Fibroblast of skin of scalp (primary cell): ENCODE measurements at places on chromosomes 12 and 14.

DNA sequence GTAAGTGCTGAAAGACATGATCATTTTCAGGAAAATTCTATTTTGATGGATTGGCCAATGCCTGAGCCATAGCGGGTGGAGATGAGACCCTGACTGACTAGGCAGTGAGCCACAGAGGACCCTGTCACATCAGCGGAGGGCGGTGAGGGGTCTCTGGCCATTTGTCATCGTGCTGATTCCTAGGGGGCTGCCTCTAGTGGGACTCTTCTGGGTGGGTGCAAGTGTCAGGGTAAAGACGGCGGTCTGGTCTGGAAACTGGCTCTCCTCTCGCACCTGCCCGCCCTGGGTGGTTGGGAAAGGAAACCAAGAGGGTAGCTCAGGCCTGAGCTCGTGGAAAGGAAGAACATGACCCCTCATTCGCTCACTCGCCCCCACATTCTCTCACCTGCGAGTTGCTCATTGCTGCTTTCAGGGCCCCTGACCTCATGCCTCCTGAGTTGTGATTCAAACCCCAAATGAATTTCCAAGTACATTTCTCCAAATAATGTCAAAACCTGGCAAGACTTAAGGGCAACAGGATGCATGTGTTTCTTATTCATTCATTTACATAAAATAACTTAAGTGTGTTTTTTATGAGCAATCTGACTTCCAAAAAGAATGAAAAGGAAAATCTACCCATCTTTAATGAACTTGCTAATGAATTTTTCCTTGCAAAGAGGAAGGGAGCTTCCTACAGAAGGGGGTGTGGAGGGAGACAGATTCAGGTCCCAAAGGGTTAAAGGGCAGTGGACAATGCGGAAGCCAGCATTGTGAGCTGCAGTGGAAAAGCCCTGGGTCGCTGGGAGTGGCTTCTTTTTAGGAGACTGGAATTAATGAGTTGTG, 12.8 kb downstream of the MEG3 start:
- no peak for DNase-seq

- DNase-seq = no peak
Observed at GRCh38 chr12:48613321-48613720, 43.5 kb upstream of the LALBA start.

DNA sequence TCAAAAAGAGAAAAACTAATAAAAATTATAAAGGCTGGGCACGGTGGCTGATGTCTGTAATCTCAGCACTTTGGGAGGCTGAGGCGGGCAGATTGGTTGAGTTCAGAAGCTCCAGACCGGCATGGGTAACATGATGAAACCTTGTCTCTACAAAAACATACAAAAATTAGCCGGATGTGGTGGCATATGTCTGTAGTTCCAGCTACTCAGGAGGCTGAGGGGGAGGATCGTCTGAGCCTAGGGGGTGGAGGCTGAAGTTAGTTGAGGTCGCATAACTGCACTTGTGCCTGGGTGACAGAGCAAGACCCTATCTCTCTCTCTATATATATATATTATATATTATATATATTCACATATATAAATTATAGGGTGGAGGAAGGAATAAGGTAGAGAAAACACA, 32.5 kb upstream of the ANO2 start:
- DNase-seq = no peak

DNA sequence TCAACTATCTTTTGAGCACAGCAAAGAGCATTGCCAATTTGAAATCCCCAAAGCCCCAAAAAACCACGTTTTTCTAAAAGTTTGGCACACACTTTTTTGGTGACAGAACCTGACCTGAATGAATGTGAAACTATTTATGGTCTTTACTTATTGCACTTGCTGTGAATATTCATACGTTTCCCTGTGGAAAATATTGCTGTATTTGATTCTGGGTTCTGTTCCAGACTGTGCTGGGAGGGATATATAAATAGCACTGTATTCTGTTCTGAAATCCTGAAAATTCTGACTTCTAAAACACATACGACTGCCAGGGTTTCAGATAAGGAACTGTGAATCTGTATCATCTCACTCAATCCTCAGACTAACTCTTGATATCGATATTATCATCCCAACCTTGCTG, 35.1 kb downstream of the NR1H4 start:
- no peak for DNase-seq

DNA sequence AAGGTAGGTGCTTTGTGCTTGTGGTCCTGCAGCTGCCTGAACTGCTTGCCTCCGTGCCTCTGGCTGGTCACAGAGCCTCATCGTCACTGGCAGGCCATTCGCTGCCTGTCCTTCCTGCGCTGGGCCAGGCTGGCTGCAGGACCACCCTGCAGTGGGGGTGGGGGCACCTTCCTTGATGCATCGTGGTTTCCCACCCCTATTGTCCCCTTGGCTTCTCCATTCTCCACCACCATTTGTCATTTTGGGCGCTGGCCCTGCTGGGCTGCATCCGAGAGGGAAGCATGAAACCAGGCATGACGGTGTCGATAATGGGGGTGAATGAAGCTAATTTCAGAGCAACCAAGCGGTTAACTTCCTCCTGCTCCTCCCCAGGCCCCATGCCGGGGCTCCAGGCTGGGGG, 127.7 kb downstream of the NRXN3 start:
- DNase-seq = no peak

DNA sequence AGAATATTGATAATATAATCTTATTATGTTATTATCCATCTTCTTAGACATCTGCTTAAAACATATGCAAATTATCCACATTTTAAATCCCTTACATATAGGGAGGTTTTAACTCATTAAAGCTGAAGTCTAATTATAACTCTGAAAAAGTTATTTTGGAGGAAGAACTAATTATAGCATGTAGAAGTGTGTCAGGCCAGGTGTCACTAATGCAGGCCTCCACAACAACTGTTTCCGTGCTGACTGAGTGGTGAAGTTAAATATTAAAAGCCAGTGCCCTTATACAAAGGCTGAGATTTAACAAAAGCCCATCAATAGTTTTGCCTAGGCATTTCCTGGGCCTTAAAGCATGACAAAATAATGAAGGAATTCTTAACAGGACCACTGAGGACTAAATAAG, 157.4 kb downstream of the LRRK2 start:
- no peak for DNase-seq

DNA sequence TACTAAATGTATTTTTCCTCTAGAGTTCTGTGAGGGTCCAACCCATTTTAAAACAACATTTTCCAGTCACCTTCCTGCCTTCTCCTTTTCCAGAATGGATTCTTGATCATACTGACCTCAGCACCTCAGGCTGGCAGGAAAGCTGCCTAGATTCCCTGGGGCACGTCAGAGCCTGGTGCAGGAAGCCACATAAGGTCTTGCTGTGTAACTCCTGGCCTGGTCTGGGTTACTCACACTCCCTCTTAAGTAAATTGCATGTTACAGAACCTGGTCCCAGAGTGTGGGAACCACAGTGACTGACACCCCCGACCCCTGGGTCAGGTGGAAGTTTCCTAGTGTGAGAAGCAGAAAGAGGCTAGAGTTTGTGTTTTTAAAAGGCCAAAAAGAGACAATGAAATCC, 209.8 kb downstream of the SPTSSA start:
- DNase-seq = no peak

DNA sequence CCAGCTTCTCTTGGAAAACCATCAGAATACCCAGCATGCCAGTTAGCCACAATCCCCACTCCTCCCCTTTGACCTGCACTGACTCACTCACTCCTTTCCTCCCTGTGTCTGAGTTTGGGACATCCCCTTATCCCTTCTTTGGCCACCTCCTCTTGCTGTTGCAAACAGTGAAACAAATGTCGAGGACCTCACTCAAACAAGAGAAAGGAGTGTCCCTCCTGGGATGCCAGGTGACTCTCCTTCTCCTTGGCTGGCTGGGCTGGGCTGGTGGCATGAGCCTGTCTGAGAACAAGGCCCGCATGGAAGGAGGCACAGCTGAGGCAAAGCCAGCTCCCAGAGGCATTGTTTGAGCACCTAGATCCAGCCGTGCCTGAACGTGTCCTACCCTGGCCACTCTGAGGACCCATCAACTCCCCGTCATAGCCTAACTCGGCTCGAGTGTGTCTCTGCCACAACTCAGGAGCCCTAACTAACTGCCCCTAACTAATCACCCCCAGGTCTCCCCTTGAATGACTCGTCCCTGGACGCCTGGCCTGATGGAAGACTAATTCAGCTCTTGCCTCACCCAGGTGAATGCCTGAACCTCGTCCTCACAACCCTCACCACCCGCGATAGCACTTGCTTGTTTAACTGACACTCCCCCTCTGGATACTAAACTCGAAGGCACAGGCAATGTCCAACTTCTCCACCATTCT, 43.0 kb downstream of the NCOR2 start:
- peak; percentile 87 for DNase-seq

DNA sequence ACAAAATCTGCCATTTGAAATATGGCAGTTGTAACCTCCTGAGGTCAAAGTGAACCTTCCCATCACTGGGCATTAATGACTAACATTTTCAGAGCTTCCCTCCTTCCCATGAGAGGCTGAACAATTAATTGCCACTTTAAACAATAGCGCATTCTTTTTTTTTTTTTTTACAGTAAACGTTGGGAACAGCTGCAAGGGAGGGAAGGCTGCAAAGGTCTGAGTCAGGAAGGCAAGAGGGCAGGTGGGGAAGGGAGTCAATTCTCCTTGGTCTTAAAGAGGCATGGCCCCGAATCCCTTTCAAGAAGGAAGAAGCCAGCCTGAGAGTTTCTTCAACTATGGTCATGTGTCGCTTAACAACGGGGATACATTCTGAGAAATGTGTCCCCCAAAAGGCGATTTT, 41.0 kb upstream of the PLEKHG3 start:
- no peak for DNase-seq

GRCh38 chr14:85358136-85358785, 171.7 kb upstream of the FLRT2 start:
- no peak for DNase-seq

- no peak for DNase-seq
Observed at GRCh38 chr12:105331805-105332251, 1.3 kb downstream of the C12orf75 start.

GRCh38 chr12:70660620-70661219, 23.5 kb upstream of the PTPRB start:
- DNase-seq = peak; percentile 64

- no peak for DNase-seq
Observed at GRCh38 chr14:73771848-73772638, 57.9 kb upstream of the PNMA1 start.

GRCh38 chr12:28237423-28237822, 47.2 kb downstream of the CCDC91 start:
- peak; percentile 14 for DNase-seq

DNA sequence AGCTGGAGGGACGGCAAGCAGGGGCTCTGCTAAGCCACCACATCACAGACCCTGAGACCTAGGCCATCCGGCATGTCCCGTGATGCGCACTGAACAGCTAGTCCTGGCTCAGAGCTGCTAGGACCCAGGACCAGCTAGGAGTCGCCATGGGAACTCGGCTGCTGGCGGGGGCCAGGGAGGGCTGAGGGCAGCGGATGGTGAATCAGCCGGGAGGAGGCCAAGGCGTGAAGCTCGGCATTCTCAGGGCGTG, 5.1 kb downstream of the AHNAK2 start:
- peak; percentile 97 for DNase-seq

DNA sequence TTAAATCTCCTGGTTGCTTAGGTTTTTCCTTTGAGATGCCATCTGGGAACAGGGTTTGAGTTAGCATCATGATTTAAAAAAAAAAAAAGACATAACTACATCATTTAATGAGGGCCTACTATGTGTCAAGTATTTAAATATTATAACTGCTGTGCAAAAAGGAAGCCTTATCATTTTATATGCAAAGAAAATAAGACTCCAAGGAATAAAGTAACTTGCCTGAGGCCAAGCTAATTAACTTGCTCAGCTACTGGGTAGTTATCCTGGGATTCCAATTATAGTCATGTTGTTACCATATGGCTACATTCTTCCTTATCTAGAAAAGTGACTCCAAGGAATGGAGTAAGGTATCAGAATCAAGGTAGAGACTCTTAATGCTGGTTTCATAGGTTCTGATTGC, 123.5 kb downstream of the SLC41A2 start:
- DNase-seq = no peak

DNA sequence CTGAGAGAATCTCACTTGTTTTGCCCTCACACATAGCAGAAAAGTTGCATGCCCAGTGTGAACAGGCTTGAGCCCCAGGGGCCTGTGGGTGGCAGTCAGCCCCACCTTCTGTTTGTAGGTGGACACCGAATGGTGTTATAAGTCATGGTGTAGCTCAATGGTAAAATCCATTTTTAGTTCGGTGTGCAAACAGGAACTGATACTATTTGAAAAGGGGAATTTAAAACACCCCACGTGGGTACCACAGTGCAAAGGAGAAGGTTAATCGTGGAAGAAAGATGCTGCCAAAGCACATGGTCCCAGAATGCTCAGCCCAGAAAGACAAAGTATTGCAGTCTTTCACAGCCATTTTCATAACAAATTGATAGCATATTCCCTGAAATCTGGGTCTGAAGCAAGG, 71.8 kb upstream of the GZMB start:
- no peak for DNase-seq

- DNase-seq = peak; percentile 51
Observed at GRCh38 chr12:26823390-26823789, 9.6 kb downstream of the ITPR2 start.

DNA sequence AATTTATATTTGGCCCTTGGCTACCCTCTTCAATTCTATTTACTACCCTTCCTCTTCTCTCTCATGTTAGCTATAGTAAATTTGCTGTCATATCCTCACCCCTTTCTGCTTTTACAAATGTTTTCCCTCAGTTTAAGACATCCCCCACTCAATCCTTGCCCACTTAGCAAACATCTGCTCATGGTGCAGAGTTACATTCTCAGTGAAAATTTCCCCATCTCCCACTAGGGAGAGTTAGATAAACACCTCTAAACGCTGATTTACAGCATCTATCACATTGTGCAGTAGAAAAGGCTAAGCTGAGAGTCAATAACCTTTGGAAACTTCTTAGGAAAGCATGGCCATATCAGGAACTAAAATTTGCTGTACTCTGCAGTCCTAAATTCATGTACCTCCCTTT, 69.0 kb downstream of the DENND5B start:
- DNase-seq = no peak

GRCh38 chr14:20630340-20631022, 11.0 kb downstream of the OR6S1 start:
- DNase-seq = peak; percentile 62

- DNase-seq = peak; percentile 54
Observed at GRCh38 chr12:108583991-108584390, 13.9 kb downstream of the TMEM119 start.

DNA sequence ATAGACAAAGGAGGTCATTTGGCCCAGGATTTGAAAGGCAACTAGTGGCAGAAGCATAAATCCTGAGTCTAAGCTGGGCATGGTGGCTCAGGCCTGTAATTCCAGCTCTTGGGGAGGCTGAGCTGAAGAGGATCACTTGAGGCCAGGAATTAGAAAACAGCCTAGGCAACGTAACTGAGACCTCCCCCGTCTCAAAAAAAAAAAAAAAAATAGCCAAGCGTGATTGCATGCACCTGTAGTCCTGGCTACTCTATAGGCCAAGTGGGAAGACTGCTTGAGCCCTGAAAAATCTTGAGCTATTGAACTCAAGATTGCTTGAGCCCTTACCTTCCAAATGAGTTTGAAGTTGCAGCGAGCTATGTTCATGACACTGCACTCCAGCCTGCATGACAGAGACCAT, 7.8 kb downstream of the GON7 start:
- no peak for DNase-seq
